NCI-H1092 (cell line): ENCODE measurements at places on chromosomes 16 and 17.
A peak's percentile ranks its signal among the peaks of the same experiment; 100 is the strongest.

GRCh38 chr17:73393381-73393780 is 81.6 kb upstream of the CDC42EP4 start:
- no peak for DNase-seq

DNA sequence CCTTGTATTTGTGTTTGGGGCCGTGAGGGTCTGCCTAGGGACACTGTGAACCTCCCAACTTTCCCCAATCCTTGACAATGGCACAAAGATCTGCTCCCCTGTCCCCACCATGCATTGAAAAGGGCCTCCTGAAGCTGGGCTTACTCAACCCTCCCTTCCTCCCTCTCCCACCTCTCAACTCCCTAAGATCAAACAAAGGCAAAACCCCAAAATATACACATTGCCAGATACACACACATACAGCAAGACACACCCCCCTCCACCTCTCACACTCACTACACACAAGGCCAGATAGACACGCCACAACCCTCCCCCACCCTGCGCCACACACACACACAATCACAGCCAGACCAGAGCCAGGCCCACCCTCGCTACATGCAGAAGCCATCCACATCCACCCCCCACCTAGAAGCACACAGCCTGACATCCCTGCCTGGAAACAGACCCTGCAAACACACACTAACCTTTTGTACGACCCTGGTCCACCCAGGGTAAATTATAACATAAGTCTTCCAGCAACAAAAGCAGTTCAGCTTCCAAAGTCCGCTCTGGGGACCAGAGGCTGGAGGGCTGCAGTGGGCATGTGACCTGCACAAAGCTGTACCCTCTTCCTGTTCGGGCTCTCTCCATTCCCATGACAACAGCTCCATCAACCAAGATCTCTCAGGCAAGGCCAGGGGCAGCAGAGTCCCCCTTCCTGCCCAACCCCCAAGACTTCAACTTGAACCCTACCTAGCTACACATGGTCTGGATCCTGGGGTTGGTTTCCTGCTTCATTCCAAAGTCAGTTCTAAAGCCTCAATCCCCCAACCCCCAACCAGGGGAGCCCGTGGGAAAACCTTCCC is 1.9 kb downstream of the PCGF2 start:
- DNase-seq, result no peak

GRCh38 chr16:57544124-57544653 is 1.7 kb downstream of the ADGRG5 start:
- no peak for DNase-seq

DNA sequence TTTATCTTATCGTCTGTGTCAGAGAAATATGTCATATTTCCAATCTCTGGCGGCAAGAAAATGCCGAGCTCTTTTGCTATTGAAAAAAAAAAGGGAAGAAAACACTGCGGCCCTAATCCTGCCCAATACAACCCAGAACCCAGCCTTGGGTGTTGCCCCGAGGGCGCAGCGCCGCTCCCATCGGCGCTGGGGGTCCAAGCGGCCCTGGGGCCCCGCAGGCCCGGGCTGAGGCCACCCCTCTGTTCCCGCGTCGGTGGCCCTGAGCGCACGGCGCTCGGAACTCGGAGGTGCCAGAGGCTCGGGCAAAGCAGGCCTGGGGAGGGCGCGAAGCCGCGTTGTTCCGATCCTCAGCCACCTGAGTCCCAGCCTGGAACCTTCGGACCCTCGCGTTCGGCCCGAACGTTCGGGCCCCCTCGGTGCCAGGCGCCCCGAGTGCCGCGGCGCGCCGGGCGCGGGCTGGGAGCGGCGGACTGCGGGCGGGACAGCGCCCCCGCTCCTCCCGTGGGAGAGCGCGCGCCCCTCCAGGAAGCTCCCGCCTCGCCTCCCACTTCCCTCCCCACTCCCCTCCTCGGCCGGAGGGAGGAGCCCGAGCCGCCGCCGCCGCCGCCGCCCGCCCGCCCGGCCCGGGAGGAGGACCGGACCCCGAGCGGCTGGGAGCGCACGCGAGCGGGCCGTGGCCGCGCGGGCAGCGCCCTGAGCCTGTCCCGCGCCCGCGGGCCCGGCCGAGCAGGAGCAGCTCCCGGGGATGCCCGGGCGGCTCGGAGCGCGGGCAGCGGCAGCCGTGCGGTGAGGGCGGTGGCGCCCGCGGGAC is at the start of gene CPNE2:
CPNE2 (plus strand) TSS at position 609 of the 811 bp plus-strand sequence. CDS start 18,160 bp downstream, outside the sequence.
- peak; percentile 28 for DNase-seq

GRCh38 chr17:10328971-10329923 is 43.6 kb downstream of the MYH13 start:
- no peak for DNase-seq

DNA sequence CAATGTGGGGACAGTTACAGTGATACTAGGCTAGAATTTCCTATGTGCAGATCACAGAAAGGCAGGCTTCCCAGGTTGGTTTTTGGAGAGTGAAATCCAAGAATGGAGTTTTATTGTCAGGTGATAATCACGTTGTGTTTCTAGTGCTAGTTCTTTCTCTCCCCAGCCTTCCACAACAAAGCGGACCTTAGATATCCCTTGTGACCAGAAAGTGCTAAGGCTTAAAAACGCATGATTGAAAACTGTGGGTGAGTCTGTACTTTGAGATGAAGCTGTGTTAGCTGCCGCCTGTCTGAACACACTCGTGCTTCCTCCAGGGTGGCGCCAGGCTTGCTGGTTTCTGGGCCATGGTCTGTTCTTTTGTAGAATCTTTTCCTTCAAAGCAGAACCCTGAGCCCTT is 52.1 kb downstream of the BANP start:
- no peak for DNase-seq

- no peak for DNase-seq
Measured at GRCh38 chr17:41982026-41982760, 15.6 kb downstream of the CNP start.

- DNase-seq, result no peak
Measured at GRCh38 chr17:41439375-41439774, 1.4 kb downstream of the KRT38 start.
